ENCODE measurements at places on chromosomes 7 and 10. TPM values are rescaled to one million over a fixed set of nuclear protein-coding genes. Genes with fewer than 3 reads are reported as not detected.
A peak's percentile ranks its signal among the peaks of the same experiment; 100 is the strongest.

GRCh38 chr7:35991511-35992232, 161.4 kb upstream of the EEPD1 start:
- no peak for DNase-seq

DNA sequence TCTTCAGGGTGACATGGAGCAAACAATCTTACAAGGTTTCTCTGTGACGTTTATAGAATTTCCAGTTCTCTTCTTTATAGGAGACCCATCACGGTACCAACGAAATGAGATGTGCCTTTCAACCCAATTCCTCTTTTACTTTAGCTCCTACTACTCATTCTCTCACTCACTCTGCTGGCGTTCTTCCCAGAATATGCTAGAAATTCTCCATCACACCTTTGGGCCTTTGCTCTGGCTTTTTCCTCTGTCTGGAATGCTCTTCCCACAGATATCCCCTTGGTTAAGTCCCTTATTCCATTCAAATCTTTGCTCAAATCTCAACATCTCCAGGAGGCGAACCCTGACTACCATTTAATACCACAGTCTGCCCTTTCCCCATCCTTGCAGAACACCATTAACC, 39.0 kb downstream of the SEMA3C start:
- no peak for DNase-seq

DNA sequence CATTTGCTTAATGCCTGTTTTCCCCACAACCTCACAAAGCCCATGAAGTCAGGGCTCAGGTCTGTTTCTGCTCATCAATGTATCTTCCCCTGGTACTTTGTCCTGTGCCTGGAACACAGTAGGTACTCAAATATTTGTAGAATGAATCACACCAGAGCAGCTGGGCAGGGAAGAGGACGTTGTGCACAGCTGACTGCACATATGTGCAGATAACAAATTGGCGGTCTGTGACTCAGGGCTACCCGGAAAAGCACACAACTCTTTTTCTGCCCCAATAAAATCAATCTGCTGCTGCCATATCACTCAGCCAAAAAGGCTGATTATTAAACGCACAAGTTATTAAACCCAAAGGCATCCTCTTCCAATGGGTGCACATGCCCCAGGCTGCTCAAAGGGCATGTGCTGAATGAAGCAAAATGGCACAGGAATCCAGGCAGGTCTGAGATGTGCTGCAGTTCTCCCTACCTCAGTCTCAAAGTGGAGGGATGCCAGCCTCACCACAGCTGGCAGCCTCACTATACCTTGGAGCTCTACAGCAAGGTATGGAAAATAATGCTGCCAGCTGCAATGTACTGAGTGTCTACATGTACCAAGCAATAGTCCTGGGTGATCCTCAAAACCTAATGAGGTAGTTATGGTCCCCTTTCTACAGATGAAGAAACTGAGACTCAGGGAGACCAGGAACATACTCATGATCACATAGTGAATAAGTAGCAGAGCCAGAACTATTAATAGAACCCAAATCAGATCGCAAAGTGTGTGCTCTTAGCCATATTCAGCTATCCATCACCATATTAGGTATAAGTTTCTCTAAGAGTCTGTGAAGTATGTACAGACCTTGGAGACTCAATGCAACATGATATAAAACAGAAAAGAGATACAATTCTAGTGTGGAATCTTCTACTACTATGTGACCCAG, 43.4 kb downstream of the SORBS1 start:
- DNase-seq = no peak

DNA sequence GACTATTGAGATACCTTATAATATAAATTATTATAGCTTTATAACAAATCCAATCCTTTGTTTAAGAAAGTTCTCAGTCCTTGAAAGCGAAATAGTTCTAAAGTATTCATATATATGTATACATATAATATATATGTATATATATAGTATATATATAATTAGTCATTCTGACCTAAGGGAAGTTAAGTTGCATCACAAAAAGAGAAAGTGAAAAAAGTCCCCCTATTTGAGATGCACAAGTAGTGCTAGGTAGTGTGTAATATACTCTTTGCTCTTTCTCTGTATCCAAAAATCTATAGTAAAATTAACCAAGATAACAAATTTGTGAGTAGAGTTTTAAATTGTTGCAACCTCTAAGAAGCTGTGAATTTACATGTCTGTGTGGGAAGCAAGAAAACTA, 13.3 kb upstream of the IFIT1B start:
- no peak for DNase-seq

DNA sequence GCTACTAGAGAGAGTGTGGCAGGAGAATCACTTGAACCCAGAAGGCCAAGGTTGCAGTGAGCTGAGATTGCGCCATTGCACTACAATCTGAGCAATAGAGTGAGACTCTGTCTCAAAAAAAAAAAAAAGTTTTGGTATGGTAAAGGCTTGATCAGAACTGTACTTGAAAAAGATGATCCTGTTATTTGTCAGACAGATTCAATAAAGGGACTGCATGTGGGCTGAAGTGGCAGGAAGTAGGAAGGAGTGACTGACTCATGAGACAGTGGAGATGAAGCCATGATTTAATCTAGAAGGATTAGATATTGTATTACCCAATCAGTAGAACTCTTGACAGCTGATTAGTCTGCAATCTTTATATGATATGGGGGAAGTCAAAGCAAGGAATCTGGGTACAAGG, 2.7 kb upstream of the TMEM254 start:
- no peak for DNase-seq

DNA sequence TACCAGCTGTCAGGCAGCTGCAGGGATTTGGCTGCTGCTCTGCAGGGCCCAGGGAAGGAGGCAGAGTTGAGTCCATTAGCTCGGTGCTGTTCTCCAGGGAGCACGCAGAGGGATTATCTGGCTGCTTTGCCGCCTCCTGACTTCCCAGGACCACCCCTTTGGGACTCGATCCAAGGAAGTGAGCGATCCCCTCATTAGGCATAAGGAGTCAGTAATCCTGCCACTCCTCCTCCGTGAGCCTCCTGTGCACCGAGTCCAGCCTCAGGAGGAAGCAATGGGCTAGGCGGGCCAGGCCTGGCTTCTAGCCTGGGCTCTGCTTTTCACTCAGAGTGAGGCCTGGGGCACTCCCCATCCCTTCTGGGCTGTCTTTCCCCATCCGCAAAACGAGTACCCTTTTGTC, 417.9 kb downstream of the RPS24 start:
- DNase-seq = peak; percentile 77

- DNase-seq = no peak
Measured at GRCh38 chr7:5584821-5585220, 161.2 kb upstream of the TNRC18 start.

GRCh38 chr10:42380926-42381547, 257.3 kb downstream of the ZNF33B start:
- DNase-seq = no peak

- no peak for DNase-seq
Measured at GRCh38 chr10:106557951-106558733, 606.4 kb downstream of the SORCS1 start.

DNA sequence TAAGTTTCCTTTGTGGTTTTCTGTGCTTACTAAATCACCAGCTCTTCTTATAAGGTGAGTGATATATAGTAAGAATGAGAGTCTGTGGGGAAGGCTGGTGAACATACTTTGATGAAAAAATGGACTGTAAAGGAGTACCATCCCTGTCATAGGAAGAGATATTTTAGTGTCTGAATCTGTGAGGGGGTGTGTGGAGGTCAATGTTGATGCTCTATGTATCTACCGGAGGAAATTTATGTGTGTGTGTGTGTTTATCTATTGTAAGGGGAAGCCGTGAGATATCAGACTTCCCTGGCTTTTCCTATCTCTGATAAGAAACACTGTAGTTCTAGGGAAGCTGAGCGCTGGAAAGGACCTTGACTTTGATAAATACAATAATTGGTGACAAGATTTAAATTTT, 179.0 kb downstream of the PCDH15 start:
- DNase-seq = no peak

- DNase-seq = no peak
Measured at GRCh38 chr7:28076423-28077200, 104.0 kb downstream of the JAZF1 start.

GRCh38 chr10:67770537-67770936, 67.5 kb downstream of the DNAJC12 start:
- DNase-seq = no peak

GRCh38 chr10:116272440-116273283, at the start of gene GFRA1:
TSS of gene GFRA1 (minus strand) at chr10:116273206. CDS start at chr10:116272029, 1,177 bp downstream.
- DNase-seq = peak; percentile 33

- DNase-seq = no peak
Measured at GRCh38 chr7:131131746-131132431, 195.8 kb upstream of the MKLN1 start.

- no peak for DNase-seq
Measured at GRCh38 chr10:104318810-104319741, 19.2 kb downstream of the ITPRIP start.

GRCh38 chr7:146575903-146576302, 459.3 kb downstream of the CNTNAP2 start:
- DNase-seq = peak; percentile 14

DNA sequence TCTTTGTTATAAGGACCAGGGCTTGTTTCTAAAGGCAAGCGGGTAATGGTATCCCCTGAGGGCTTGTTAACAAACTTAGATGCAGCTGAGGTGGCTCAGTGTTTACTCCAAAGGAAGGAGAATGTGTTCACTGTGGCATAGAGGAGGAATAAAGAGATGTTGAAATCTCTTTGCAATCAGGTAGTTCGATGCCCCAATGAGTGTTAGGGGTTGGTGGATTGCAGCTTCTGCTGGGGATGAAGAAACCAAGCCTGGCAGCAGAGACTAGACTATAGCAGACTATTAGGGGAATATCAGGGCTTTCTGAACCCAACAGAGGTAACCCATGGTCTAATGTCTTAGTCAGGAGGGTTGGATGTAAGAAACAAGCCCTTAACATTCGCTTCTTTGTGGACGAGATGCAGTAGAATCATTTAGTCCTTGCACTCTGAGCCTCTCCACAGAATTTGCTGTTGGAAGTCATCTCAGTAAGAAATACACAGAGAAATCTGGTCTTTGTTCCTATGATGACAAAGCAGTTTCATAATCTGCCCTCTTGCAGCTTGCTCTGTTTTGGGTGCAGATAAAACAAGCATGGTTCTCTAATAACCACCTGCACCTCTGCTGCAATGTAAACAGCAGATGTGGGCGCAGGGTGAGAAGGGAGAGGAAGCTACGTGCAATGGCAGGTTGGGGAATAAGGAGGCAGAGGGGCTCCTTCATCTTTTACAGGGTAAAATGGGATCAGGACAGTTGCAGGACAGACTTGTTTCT, 108.6 kb downstream of the NRF1 start:
- DNase-seq = no peak

- DNase-seq = peak; percentile 1
Measured at GRCh38 chr7:65371468-65371867, 2.2 kb upstream of the ZNF92 start.

DNA sequence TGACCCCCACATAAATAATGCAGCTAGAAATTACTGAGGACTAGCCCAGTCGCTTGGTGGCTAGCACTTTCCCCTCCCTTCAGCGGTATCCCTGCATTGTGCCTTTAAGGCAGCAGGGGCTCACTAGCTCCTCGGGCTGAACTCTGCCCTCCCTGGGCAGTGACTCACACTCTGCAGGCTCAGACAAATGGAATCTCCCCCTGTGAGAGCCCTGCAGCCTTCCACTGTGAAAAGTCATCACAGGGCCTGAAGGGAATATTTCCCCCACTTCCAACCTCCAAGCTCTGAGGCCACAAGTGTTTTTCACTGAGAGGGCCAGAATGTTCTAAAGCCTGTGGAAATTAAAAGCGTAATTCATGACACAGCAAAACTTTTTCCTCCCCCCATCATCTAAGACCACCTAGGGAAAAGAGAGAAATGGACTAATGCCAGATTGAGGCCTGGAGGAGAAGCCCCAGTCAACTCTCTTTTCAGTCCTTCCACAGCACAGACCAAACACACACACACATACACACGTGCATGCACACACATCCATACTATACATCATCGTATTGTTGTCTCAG, 93.6 kb upstream of the COL1A2 start:
- no peak for DNase-seq

- DNase-seq = no peak
Measured at GRCh38 chr7:23105086-23105643, 420 bp upstream of the KLHL7 start.

DNA sequence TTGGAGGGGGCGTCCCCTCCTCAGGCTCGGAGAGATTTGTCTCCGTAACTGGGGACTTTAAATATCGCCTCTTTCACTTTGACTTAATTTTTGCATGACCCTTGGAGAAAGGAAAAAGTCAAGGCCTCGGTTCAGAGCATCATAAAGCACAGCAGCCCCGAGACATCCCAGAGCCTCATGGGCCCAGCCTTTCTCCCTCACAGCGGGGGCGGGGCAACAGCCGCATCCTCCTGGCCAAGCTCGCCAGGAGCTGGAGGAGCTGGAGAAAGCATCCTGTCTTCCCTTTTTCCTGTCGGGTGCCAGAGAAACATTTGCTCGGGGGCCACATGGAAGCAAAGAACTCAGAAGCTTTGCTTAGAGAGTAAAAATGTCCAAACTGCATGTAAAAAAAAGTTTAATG, 43.6 kb upstream of the DPYSL4 start:
- DNase-seq = no peak

DNA sequence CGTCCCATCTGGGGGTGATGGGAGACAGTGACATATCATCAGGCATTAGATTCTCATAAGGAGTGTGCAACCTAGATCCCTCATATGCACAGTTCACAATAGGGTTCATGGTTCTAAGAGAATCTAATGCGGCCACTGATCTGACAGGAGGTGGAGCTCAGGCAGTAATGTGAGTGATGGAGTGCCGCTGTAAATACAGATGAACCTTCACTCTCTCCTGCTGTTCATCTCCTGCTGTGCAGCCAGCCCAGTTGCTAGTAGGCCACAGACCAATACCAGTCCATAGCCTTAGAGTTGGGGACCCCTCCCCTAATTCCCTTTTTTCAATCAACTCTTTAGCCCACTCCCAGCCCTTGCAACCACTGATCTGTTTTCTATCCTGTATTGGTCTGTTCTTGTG, 581.1 kb upstream of the AUTS2 start:
- DNase-seq = no peak

- DNase-seq = peak; percentile 58
Measured at GRCh38 chr7:89605362-89605761, 548.9 kb upstream of the STEAP1 start.

DNA sequence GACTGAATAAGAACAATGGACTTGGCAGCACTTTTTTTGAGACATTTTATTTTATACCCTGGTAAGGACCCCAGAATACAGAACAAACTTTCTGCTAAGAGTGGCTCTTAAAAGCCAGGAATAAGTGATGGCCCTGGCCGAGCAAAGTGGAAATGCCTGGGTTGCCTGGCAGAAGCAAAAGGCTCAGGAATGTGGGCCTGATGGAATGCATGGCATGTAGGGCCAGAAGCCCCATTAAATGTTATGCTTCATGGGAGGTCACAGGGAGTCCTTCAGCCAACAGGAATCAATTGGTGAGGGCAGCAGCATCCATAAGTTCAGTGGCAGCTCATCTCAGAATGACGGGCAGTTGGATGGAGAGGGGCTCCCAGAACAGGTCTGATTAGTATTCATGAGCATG, 301.5 kb upstream of the CACNA2D1 start:
- DNase-seq = no peak

- no peak for DNase-seq
Measured at GRCh38 chr7:34844936-34845665, 187.1 kb downstream of the NPSR1 start.

GRCh38 chr7:38704751-38705150, 73.6 kb upstream of the AMPH start:
- DNase-seq = no peak

LRIT1 gene
- not detected for polyA plus RNA-seq

LRRC4 gene
- 7.8 TPM for polyA plus RNA-seq

POLD2 gene
- 162 TPM for polyA plus RNA-seq

SUN3 gene
- not detected for polyA plus RNA-seq

MTURN gene
- polyA plus RNA-seq = 450 TPM

FAM221A gene
- 21.0 TPM for polyA plus RNA-seq

CHAT gene
- not detected for polyA plus RNA-seq

COPG2 gene
- polyA plus RNA-seq = 61.7 TPM

OR2AE1 gene
- not detected for polyA plus RNA-seq

RNLS gene
- 1.3 TPM for polyA plus RNA-seq

CALML5 gene
- not detected for polyA plus RNA-seq

IL6 gene
- polyA plus RNA-seq = 1.6 TPM

Measured in brain (organoid and tissue), 16 donors.